ENCODE measurements at places on chromosomes 11 and 22.

DNA sequence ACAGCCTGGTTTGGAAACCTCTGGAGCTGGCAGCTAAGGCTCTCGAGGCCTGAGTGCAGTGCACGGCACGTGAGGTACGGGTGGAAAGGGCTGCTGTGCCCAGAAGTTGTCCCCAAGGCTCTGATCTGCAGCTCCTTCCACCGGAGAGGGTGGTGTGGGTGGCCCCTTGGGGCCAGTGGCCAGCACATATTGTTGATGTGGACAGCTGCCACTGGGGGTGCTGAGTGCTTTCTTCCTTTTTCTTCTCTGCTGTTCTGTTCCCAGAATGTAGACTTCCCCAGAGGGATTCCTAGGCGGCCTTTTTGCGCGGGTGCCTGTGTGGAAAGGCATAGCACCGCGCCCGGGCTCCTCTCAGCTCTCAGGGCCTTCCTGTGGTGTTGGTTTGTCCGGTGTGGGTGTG, 1476.5 kb downstream of the TBC1D22A start:
- DNase-seq, result no peak

- no peak for DNase-seq
Observed at GRCh38 chr11:45926536-45927331, 4.3 kb downstream of the LARGE2 start.

GRCh38 chr11:1826552-1827094, 8.2 kb upstream of the SYT8 start:
- peak; percentile 67 for DNase-seq

DNA sequence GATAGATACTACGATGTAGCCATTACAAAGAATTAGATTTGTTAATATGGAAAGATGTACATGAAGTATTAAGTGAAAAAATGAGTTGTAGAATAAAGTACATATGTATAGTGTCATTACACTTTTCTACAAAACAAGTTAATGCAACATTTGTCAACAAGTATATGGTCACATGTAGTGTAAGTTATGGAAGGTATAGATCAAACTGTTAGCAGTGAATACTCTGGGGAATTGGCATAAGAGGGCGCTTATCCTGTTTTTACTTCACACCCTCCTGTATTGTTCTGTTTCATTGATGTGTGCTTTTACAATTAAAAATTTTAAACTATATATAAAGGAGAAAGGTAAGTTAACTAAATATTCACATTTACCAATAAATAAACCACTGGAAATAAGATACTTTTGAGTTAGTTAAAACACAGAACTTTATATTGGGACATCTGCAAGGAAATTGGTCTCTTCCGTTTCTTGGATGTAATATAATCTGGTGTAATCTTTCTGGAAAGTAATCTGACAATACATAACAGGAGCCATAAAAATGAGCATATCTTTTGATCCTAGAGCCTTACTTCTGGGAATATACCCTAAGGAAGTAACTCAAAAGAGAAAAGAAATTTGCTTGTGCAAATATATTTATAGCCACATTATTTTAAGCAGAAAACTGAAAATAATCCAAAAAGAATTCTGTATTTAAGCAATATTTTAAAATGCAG, 34.5 kb downstream of the CSTPP1 start:
- no peak for DNase-seq

DNA sequence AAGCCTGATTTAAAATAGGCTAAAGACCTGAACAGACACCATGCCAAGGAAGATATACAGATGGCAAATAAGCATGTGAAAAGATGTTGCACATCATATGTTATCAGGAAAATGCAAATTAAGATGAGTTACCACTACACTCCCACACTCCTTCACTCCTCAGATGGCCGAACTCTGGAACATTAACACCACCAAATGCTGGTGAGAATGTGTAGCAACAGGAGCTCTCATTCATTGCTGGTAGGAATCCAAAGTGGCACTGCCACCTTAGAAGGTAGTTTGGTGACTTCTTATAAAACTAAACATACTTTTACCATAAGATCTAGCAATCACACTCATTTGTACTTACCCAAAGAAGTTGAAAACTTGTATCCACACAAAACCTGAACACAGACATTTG, 2047.3 kb downstream of the LRRC4C start:
- DNase-seq, result no peak

DNA sequence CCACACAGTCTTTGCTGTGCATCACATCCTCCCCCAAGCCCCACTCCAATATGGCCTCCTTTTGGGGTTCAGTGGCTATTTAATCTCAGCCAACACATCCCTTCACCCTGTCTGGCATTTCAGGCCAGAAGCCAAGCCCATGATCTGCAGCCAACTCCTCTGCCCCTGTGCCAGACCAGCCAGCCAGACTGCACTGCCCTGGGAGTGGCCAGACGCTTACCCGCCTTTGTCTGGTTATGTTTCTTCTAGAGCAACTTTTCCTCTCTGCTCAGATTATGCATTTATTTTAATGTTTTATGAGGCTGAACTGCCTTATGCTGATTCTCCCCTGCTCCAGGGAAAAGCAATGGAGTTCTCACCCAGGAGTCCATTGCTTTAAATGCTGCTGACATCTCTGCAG, 206.7 kb upstream of the TBCEL start:
- no peak for DNase-seq

DNA sequence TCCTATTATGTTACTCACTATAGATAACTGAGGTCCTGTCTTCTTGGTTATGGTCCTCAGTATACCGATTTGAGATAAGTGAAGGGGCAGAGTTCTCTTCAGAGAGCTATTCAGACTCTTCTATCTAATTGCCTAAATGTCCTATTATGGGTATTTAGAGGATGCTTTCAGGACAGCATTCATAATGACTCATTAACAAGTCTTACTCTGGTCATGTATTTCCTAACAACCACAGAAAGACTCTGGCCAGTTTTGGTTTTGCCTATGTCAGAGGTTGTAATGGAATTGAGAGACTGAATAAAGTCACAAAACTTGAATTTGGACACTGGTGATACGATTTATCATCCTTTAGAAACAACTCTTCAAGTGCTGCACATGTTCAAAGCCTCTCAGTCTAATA, 1233.0 kb downstream of the JRKL start:
- DNase-seq, result no peak

GRCh38 chr22:19505735-19506126, 18.5 kb downstream of the CLDN5 start:
- no peak for DNase-seq

GRCh38 chr22:24030186-24030702, 19.1 kb downstream of the CABIN1 start:
- DNase-seq, result no peak
